Stimulated activated CD8-positive, alpha-beta memory T cell treated with anti-CD3 and anti-CD28 coated beads, Interleukin-7, amount 100 ng/mL, for 4 hours (primary cell): ENCODE measurements at places on chromosomes 1 and 21.

DNA sequence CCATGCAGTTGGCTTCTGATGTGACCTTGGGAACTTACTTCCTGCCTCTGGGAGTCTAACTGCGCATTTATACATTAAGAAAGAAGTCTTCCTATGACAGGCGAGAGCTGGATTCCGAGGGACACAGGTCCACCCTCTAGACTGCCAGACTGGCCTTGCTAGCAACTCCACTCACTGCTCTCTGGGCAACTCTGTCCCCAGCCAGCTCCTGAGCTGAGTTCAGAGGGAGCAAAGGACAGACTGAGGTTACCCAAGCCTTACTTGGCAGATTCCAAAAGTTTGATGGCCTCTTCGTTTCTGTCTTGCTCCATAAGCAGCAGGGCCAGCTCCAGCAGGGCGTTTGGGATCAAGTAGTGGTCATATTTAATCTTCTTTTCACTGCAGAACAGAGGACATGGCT, 41.8 kb downstream of the TTC39A start:
- no peak for DNase-seq

- DNase-seq: no peak
These were observed 31.1 kb upstream of the HSD3B1 start for GRCh38 chr1:119475866-119476439.

- no peak for DNase-seq
These were observed 167.7 kb downstream of the PLPP3 start for GRCh38 chr1:56411484-56412180.

GRCh38 chr1:168726719-168727118, 2.3 kb downstream of the DPT start:
- DNase-seq: no peak

DNA sequence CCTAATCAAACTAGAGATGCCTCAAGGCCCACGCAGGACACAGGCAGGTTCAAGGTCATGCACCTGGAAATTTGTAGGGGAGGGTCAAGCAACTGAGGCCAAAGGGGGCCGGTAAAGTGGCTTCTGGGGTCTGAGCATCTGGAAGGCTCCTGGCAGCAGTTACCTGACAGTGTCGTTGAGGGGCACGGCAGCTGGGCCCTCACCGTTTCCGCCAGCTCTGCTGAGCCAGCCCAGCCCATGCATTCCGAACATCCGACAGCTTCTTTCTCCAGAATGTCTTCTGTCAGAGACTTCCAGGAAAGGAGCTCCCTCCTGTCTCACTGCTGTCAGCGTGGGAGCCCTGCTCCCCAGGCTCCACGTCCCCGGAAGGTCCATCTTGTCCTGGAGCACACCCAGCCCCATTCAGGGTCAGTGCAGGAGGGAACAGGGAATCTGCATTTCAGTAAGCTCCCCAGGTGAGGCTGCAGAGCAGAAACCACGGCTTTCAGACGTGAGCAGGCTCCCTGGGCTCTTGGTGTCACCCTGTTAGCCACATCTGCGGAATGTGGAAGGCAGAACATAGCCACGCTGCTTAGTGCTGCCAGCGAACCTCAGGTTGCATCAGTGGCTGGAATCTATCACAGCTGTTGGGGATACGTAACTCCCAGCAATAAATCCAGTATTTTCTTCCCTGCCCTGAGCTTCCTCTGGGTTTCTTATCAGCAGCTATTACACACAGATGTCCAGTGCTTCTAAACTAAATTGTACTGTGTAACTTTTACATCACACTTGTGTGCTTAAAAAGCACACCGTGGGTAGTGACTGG, 36.3 kb upstream of the FAM3B start:
- no peak for DNase-seq

- DNase-seq: no peak
These were observed 5.9 kb upstream of the FNDC5 start for GRCh38 chr1:32876341-32877210.

- no peak for DNase-seq
These were observed 11.9 kb upstream of the TMEM61 start for GRCh38 chr1:54968551-54968950.

DNA sequence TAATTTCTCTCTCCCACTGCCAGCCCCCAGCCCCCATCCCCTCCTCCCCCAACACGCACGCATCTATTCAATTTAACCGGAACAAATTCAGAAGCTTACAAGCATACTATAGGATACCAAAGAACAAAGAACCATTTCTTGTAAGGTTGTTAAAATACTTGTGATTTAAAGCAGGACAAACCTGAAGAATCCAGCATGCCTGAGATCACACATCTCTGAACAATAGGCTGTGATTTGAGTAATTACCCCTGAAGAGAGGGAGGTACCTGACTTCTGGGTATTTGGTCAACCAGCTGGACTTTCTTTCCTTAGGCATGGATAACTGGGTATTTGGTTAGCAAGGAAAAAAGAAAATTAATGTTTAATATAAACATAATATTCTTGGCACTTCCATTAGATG, 105.1 kb downstream of the NMNAT2 start:
- DNase-seq: no peak

GRCh38 chr1:165173409-165173808, 183.1 kb downstream of the LMX1A start:
- DNase-seq: no peak

DNA sequence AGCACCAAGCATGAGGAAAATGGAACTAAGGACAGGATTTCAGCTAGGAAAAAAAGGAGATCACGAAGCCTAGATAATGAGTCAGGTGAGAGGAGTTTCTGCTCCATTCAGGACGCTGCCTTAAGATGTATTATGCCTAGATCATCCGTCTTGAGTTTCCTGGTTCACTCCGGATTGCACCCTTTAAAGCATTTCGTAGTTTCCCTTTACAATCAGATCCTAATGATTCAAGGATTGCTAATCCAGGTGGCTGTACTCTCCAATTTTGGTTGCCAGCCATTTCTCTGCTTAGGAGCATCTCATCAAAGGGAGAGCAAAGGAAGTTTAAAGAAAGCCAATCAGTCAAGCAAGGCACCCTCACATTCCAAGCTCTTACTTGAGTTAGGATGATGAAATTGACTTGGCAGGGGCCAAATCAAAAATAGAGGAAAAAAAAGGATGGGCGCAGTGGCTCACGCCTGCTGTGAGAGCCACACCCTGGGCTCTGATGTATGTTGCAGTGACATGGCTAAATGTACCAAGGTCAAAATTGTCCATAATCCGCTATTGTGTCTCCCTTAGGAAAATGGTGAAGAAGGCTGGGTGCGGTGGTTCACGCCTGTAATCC, 156.9 kb upstream of the SOD1 start:
- no peak for DNase-seq

GRCh38 chr1:22806584-22806983, 95.9 kb downstream of the EPHB2 start:
- no peak for DNase-seq

- no peak for DNase-seq
These were observed 148.5 kb upstream of the KCNK2 start for GRCh38 chr1:214934045-214934444.

DNA sequence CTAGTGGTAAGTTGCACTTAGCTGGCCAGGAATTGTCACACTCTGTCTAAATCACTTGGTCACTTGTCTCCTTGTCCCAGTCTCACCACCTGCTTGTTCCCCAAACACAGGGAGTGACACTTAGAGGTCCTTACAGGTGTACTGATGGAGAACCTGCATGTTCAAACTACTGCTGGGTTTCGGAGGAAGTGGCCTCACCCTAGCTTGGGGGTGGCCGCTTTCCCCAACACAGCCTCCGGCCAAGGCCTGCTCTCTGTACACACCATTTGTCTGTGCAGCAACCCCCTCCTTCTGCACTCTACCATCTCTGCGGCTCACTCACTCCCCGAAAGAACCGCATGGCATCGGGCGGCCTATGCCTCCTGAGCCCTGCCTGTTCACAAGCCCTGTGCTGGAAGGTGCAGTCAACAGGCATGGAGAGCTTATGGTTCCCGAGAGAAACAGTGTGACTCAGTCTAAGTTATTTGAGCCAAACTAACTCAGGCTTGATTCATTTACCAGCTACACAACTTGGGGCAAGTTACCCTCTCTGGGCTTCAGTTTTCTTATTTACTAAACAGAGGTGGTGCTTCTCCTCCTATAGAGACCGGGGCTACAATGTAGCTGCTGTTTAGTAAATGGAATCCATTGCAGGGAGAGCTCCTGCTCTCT, 10.5 kb upstream of the SPRR4 start:
- DNase-seq: no peak

GRCh38 chr1:102733491-102734236, 374.7 kb downstream of the COL11A1 start:
- no peak for DNase-seq

DNA sequence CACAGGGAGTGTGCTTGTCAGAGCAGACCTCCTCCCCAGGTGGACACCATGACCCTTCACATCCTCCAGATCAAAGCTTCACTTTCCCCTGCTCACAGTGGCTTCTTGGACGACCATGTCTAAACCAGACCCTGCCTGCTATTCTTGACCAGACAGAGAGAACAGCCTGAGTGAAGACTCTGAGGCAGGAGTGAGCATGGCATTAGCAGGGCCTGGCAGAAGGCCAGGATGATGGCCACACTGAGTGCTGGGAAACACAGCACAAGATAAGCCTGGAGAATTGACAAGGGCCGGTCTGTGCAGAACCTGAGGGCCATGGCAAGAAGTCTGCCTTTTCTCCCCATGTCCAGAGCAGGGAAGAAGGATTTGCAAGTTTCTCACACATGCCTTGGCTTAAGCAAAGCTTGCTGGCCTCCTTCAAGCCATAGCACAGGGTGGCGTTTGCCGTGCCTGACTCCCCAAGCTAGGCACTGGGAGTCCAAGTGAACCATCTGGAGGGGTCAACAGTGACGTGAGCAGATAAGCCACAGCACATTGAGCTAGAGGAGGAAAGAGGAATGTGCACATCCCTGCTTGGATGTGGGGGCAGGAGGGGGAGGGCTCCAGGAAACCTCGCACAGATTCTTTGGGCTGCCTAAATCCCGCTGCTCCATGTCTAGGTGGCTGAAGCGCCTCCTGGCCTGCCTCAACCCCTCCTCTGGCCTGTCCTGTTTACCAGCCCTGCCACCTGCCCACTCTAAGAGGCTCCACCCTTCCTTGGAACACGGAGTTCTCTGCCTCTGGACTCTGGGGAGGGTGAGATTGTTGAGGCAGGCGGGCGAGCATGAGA, 87.1 kb downstream of the CD58 start:
- no peak for DNase-seq

DNA sequence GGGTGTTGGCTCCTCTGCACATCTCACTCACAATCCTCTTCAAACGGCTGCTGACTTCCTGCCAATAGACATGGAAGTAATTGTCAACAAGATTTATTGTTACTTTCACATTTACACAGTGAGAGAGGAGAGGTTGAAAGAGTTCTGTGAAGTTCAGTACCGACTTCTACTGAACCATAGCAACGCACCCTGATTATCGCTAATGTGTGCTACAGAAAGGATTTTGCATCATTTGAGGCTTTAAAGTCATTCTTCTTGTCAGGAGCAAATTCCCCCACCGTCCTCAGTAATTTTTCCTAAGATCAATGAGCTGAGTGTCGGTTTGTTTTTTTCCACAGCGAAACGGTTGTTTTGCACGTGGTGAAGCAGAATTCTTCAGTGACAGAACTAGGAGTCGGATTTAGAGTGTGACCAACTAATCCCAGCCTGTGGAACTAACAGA, 361.0 kb downstream of the ADGRL2 start:
- DNase-seq: no peak
